ENCODE measurements at places on chromosomes 13 and 19. TPM values are rescaled to one million over a fixed set of nuclear protein-coding genes. Genes with fewer than 3 reads are reported as not detected.

GRCh38 chr19:13401388-13401787 lies 104.9 kb downstream of the CACNA1A start:
- no peaks in the 10 kb centered on the region for H3K36me3 ChIP-seq
- H3K27me3 ChIP-seq: no peaks in the 10 kb centered on the region
- H3K4me3 ChIP-seq: no peak overlapping the region
- H3K4me1 ChIP-seq: peaks cover 9% of the 10 kb centered on the region
- no peak overlapping the region for H3K27ac ChIP-seq

Gene LILRB4
- not detected for total RNA-seq

DNA sequence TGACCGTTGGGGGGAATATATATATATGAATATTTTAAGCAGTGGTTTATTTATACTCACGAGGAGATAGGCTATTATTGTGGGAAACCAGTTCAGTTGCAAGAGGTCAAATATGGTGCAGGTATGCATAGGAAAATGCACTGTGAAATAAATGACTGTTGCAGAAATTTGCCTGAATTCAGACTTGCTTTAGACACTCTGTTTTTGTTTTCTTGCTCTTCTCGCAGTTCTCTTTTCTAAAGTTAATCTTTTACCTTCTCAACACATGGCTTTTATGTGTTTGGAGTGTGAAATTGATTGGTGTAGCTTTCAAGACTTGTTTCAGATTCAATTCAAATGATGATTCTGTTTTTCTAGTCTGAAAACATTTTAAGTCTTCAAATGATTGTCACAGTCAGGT lies 109.7 kb downstream of the LRCH1 start:
- DNase-seq: no peak
- H3K27me3 ChIP-seq: no peaks in the 10 kb centered on the region
- H3K4me3 ChIP-seq: no peak overlapping the region
- H3K4me1 ChIP-seq: peaks cover 47% of the 10 kb centered on the region
- peak overlapping the region; percentile 16 for H3K27ac ChIP-seq
- H3K36me3 ChIP-seq: no peaks in the 10 kb centered on the region

DNA sequence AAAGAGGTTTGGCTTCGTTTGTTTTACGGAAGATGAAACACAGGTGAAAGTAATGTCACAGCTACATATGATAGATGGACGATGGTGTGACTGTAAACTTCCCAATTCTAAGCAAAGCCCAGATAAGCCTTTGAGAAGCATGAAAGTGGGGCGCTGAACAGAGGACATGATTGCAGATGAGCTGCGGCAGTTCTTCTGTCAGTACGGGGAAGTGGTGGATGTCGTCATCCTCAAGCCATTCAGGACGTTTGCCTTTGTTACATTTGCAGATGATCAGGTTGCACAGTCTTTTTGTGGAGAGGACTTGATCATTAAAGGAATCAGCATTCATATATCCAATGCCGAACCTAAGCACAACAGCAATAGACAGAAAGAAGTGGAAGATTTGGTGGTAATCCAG lies 111.5 kb upstream of the DIAPH3 start:
- H3K27me3 ChIP-seq: no peaks in the 10 kb centered on the region
- DNase-seq: no peak
- H3K36me3 ChIP-seq: no peaks in the 10 kb centered on the region
- peaks cover 8% of the 10 kb centered on the region for H3K4me1 ChIP-seq
- H3K4me3 ChIP-seq: no peak overlapping the region

Gene ANKRD24
- 18.0 TPM for total RNA-seq

DNA sequence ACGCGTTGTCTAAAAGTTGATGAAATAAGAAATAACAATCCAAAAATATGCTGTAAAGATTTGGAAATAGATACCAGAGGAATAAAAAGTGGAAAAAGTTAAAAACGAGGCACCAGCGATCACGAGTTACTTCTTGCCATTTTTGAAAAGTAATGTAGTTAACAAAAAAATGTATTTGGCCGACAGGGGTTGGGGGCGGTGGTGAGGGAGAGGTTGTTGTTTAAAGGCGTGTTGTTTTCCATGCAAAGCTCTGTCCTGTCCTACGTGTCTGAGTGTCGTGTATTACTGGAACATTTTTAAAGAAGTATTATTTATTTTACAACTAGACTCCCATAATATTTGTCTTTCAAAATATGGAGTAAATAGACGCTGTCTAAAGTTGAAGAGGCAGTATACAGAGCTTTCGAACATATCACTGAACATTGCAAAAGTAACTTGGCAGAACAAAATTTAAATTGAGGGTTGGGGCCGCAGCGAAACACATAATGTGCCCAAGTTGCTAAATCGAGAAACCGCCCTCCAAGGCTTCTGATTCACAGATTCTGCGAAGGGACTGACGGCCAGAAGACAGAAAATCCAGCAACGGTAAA lies 823 bp downstream of the FBXO17 start:
- H3K27ac ChIP-seq: 0 out of 2 replicates have a peak overlapping the region, but pooled peaks have one; percentile 5
- H3K36me3 ChIP-seq: no peaks in the 10 kb centered on the region
- no peaks in the 10 kb centered on the region for H3K27me3 ChIP-seq
- H3K4me1 ChIP-seq: peaks cover 9% of the 10 kb centered on the region

Gene ZNF836
- 18.6 TPM for total RNA-seq

- H3K36me3 ChIP-seq: peaks cover 39% of the 10 kb centered on the region
- no peak overlapping the region for H3K27ac ChIP-seq
- peaks cover 9% of the 10 kb centered on the region for H3K4me1 ChIP-seq
These were observed 4.3 kb downstream of the TBC1D17 start for GRCh38 chr19:49881672-49882394.

DNA sequence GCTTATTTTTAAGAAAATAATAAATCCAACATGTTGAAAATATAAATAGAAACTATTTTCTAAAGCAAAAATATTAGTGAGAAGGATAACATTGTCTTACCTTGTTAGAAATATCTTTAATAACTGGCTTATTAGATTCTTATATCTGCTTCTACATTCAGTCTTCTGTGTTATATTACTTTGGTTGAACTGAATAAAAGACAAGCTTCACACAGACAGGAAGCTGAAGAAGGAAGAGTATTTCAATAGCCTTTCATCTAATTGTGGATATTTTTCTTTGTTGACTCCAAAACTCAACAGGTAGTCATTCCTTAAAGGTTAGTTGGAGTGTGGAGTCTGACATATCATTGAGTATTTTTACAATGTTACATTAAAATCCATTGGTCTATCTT lies 10.9 kb downstream of the SETDB2 start:
- no peaks in the 10 kb centered on the region for H3K27me3 ChIP-seq
- no peak overlapping the region for H3K27ac ChIP-seq
- no peak overlapping the region for H3K4me3 ChIP-seq
- H3K4me1 ChIP-seq: no peaks in the 10 kb centered on the region
- DNase-seq: no peak

GRCh38 chr19:18710996-18711751 lies 27.7 kb downstream of the CRTC1 start:
- peak; percentile 41 for DNase-seq
- peaks cover 10% of the 10 kb centered on the region for H3K4me1 ChIP-seq
- H3K27ac ChIP-seq: no peak overlapping the region
- no peaks in the 10 kb centered on the region for H3K27me3 ChIP-seq
- H3K4me3 ChIP-seq: no peak overlapping the region

Gene ZNF66
- total RNA-seq: 67.3 TPM

DNA sequence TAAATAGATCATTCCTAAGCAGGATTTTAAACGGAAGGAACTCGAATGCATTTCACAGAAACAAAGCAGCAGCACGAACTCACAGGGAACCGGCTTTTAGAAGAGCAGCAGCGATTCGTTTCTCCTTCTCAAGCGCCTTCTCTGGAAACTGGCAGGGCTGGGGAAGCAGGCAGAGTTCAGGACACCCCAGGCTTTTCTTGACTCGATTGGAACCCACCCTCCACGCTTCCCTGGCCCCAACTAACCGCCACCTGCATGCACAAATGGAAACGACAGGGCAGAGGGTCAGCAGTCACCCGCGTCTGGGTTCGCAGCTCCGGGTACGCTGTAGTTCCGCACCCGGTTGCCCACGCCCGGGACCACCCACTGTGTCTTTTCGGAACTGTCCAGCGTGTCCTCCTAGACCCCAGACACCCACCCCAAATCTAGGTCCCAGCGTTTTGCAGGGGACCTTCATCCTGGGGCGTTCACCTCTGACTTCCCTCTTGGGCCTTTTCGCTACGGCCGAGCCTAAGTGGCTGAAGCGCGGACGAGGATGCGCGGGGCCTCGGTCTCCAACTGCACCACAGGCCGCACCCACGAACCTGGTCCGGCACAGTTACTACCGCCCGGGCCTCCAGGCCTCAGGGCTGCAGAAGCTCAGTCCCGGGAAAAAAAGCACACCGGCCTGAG lies 500 bp downstream of the ZFP30 start:
- peaks cover 40% of the 10 kb centered on the region for H3K27me3 ChIP-seq
- peaks cover 10% of the 10 kb centered on the region for H3K4me1 ChIP-seq
- no peak overlapping the region for H3K27ac ChIP-seq
- H3K4me3 ChIP-seq: peak overlapping the region; percentile 88
- no peaks in the 10 kb centered on the region for H3K36me3 ChIP-seq

GRCh38 chr19:13579388-13580060 lies 73.2 kb upstream of the CACNA1A start:
- peak; percentile 30 for DNase-seq
- H3K4me3 ChIP-seq: no peak overlapping the region
- H3K36me3 ChIP-seq: no peaks in the 10 kb centered on the region
- no peaks in the 10 kb centered on the region for H3K27me3 ChIP-seq
- H3K4me1 ChIP-seq: no peaks in the 10 kb centered on the region
- no peak overlapping the region for H3K27ac ChIP-seq

DNA sequence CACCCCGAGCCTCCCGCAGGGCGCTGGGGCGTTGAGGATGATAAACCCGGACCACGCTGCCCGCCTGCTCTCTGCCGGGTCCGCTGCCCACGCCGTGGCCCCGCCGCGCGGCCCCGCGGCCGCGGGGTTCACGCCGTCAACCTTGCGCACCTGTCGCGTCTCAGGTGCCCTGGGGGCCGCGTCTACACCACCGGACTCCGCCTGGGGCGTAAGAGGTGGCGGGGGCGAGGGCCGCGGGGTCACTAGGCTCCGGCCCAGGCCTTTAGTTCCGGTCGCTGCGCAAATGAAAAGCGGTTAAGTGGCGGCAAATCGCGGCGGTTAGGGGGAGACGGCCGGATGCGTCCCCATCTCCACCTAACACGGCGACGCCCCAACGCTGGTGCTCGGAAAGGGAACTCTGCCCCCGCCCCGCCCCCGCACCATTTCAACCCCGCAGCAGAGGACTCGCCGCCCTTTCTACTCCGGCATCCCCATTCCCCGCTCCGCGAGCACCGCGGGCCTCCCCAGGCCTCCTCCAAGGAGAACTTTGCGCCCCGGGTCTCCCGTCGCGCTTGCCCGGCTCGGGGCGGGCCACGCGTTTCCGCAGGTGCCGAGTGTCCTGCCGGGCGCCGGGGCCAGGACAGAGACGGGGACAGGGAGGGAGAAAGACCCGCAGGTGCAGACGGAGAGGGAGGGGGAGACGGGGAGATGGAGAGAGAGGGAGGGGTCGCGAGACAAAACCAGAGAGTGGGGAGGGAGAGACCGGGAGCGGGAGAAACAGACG lies 4.3 kb downstream of the ONECUT3 start:
- peaks cover 92% of the 10 kb centered on the region for H3K27me3 ChIP-seq
- H3K4me1 ChIP-seq: peaks cover 11% of the 10 kb centered on the region
- H3K27ac ChIP-seq: no peak overlapping the region
- DNase-seq: no peak
- no peaks in the 10 kb centered on the region for H3K36me3 ChIP-seq

GRCh38 chr19:55310498-55310897 lies 14.6 kb downstream of the TMEM150B start:
- peaks cover 10% of the 10 kb centered on the region for H3K4me1 ChIP-seq
- DNase-seq: no peak
- no peaks in the 10 kb centered on the region for H3K27me3 ChIP-seq

- H3K36me3 ChIP-seq: no peaks in the 10 kb centered on the region
- H3K4me1 ChIP-seq: no peaks in the 10 kb centered on the region
- H3K27me3 ChIP-seq: no peaks in the 10 kb centered on the region
- H3K4me3 ChIP-seq: no peak overlapping the region
- H3K27ac ChIP-seq: no peak overlapping the region
- peak; percentile 5 for DNase-seq
These were observed 8.8 kb downstream of the CYP4F8 start for GRCh38 chr19:15623711-15624318.

DNA sequence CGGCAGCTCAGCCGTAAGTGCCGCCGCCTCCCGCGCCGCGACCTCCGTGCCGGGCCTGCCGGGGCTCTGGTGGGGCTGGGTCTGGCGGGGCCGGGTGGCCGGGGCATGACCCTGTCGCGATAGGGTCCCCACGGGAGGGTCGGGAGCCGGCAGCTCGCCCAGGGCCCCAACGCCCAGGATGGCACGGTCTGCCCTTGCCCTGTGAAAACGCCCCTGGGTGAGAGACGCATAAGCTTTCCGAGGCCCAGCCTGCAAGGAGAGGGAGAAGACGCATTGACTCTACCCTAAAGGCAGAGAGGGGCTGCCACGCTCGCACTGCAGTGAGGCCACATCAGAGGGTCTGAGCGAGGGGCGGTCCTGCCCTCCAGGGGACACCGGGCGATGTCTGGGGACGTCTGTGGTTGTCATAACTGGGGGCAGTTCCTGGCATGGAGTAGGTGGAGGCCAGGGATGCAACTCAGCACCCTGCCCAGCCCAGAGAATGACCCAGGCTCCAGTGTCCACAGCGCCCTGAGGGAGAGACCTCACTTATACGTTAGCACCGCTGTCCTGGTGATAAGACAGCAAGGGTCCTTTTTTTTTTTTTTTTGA lies 539 bp downstream of the ZNF554 start:
- no peak overlapping the region for H3K27ac ChIP-seq
- peak overlapping the region; percentile 91 for H3K4me3 ChIP-seq
- no peaks in the 10 kb centered on the region for H3K4me1 ChIP-seq
- H3K27me3 ChIP-seq: no peaks in the 10 kb centered on the region

Gene ZFP14
- total RNA-seq: 10.4 TPM

DNA sequence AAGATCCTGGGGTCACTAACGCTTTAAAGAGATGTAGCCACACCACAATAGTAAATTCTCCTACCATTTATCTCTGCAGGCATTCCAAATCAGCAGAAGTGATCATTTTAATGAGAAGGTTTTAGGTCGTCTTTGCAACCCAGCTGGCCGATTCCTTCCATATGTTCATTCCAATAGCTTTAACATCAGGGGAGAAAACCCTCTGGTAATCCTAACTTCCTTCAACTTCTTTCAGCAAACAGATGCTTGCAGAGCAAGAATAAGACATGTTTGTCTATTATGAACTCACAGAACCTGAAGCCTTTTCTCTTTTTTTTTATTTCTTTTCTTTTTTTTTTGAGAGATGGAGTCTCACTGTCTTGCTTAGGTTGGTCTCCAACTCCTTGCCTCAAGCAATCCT lies 498.6 kb upstream of the SLITRK1 start:
- no peaks in the 10 kb centered on the region for H3K27me3 ChIP-seq
- no peaks in the 10 kb centered on the region for H3K36me3 ChIP-seq
- no peak overlapping the region for H3K4me3 ChIP-seq
- no peak overlapping the region for H3K27ac ChIP-seq
- DNase-seq: no peak
- no peaks in the 10 kb centered on the region for H3K4me1 ChIP-seq

DNA sequence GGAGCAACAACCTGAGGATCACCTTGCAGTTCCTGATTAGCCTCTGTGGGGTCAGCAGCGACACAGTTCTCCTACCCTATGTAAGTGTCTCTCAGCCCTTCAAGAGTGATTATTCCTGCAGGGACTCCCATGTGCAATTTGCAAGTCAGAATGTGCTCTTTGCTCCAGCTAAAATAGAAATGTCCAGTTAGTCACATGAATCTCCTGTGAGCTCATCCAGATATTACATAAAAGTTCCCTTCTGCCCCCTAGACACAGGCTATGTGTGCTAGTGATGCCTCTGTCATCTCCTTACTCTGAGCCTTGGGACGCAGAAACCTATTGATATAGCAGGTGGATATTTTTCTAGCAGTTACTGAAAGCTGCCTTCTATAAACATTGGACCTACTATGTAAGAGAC lies 105.5 kb downstream of the ZAR1L start:
- H3K4me3 ChIP-seq: no peak overlapping the region
- H3K36me3 ChIP-seq: no peaks in the 10 kb centered on the region
- H3K27ac ChIP-seq: no peak overlapping the region
- DNase-seq: no peak

- no peaks in the 10 kb centered on the region for H3K27me3 ChIP-seq
- 0 out of 2 replicates have a peak, but pooled peaks cover 3% of the 10 kb centered on the region for H3K4me1 ChIP-seq
- peak; percentile 87 for DNase-seq
These were observed 17.5 kb downstream of the SYDE1 start for GRCh38 chr19:15124572-15125231.

All from GM23338 (cell line).